ENCODE measurements at places on chromosomes 1 and 21.

DNA sequence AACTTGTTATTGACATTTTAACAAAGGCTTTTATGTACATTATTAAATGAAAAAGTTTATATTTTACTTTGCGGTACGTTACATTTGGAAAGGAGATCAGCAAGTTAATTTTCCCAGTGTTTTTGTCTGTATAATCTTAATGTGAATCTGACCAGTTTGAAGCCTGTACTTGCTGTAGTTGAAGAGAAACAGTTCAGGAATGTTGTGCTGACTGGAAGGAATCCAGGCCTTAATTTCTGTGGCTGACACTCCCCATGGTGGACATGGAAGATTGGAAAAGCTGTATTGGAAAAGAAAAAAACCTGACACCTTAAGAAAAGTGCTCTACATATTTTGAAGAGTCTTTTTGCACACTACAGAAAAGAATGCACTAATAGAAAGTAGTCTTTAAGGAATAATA lies 15.5 kb downstream of the LEPR start:
- DNase-seq, result no peak

GRCh38 chr1:196105901-196106300 lies 502.3 kb downstream of the KCNT2 start:
- DNase-seq, result peak; percentile 50

DNA sequence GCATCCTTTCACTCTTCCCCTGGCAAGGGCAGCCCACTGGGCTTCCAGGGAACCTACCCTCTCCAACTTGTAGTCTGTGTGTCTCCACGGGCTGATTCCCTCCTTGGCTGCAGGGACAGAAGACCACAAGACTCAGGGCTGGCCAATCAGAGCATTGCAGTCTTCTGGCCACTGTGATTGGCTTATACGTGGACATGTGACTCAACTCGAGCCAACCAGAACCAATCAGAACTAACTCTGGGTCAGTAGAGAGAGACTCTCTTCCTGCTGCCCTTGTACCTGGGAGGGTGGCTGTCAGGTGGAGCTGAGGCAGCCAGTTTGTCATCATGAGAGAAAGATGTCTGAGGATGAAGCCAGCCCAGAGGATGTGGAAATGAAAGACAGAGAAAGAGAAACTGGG lies 64.0 kb downstream of the DHRS3 start:
- DNase-seq, result no peak

GRCh38 chr1:206939841-206940587 lies 6.3 kb downstream of the PIGR start:
- DNase-seq, result no peak

- DNase-seq, result peak; percentile 87
Observed at GRCh38 chr1:151585622-151586021, 26.2 kb upstream of the SNX27 start.

DNA sequence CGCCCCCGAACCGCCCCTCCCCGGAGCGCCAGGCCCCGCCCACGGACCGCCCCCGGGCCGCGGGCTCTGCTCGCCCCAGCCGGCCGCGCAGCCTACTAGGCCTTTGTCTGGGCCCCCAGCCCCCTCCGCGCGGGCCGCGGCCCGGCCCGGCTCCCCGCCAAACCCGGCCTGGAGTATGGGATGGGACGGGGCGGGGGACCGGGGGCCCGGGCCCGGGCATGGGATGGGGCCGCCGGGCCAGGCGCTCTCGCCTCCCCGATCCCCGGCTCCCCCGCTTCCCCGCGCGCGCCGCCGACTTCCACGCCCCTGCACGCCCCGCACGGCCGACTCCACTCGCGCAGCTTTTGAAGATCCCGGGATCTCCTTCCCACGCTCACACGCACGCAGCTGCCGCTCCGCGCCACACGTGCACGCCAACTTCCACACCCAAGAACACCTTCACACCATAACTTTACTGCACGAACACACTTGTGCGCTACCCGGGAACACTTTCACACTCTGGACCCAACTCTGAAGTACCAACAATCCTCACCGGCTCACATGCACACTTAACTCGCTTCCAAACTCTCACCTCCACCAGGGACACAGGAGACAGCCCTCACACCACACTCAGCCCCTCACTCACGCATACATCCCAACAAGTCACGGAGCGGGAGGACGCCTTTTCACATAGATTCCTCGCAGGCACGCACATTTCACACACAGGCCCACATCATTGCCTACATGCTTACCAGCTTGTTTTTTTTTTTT lies 437 bp upstream of the HSPG2 start:
- peak; percentile 87 for DNase-seq

- DNase-seq, result no peak
Observed at GRCh38 chr1:205777994-205778393, 2.7 kb upstream of the RAB29 start.

DNA sequence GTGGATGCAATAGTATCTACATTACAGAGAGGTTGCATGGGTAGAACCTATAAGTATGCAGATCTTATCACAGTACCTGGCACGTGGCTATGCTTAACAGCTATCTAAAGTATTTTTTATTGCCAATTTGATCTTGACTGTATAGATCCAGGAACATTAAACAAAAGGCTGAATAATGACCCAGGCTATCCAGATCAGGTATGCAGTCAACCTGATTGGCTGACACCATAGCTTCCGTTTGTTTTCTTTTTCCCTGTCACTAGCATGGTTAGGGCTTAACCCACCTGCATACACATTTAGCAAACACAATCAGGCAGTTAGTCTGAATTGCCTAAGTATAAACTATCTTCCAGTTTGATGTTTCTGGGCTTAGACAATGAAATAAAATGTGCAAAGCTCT lies 264.9 kb upstream of the PLXNA2 start:
- DNase-seq, result no peak

Measured in trophoblast cell (in vitro differentiated cells and primary cell).